Pancreas (tissue), 10 donors: ENCODE measurements at places on chromosomes 1 and 21.

DNA sequence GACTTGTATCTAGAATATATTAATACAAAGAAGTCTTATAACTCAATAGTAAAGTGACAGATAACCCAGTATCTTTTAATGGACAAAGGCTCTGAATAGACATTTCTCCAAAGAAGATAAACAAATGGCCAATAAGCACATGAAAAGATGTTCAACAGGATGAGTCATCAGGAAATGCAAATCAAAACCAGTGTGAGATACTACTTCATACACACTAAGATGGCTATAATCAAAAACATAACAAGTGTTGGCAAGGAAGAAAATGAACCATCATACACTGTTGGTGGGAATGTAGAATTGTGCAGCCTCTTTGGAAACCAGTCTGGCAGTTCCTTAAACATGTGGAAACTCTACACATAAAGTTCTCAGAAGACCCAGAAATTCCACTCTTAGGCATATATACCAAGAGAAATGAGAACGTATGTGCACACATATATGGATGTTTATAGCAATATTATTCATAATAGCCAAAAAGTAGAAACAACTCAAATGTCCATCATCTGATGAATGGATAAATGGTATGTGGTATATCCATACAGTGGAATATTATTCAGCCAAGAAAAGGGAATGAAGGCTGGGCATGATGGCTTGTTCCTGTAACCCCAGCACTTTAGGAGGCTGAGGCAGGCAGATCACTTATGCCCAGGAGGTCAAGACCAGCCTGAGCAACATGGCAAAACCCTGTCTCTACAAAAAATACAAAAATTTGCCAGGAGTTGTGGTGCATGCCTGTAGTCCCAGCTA is 9.9 kb upstream of the MPL start:
- no peak for DNase-seq

- no peak for DNase-seq
These were observed 3.7 kb downstream of the ATP1B1 start for GRCh38 chr1:169110236-169110635.

DNA sequence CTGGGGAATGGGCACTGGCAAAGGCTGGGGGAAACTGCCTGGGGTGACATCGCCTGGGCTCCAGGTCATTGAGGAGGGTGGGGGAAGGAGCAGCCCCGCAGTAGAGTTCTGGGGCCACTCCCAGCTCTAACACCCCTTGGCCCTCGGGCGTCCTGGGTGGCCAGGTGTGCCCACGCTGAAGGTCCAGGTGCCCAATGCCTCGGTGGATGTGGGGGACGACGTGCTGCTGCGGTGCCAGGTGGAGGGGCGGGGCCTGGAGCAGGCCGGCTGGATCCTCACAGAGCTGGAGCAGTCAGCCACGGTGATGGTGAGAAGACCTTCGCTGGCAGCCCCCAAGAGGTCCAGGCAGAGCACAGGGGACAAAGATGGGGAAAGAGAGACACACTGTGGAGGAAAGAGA is 7.7 kb downstream of the NTRK1 start:
- DNase-seq, result no peak

DNA sequence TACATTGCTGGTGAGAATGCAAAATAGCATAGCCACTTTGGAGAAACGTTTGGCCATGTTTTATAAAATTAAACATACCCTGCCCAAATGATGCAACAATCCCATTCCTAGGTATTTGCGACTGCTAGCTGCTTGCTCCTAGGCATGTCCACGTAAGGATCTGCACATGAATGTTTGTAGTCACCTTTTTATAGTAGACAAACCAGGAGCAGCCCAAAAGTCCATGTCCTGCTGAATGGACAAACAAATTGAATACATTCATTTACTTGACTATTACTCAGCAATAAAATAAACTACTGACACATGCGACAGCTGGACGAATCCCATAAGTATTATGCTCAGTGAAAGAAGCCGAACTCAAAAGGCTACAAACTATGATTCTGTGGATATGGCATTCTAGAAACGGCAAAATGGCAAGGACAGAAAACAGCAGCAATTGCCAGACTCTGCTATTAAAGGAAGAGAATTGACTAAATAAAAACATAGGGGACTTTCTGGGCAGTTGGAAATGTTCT is 161.9 kb upstream of the GALNT2 start:
- no peak for DNase-seq

- DNase-seq, result no peak
These were observed 30.9 kb downstream of the RASSF5 start for GRCh38 chr1:206538086-206538770.

- DNase-seq, result no peak
These were observed 907.6 kb upstream of the ADGRL2 start for GRCh38 chr1:80893115-80893514.

DNA sequence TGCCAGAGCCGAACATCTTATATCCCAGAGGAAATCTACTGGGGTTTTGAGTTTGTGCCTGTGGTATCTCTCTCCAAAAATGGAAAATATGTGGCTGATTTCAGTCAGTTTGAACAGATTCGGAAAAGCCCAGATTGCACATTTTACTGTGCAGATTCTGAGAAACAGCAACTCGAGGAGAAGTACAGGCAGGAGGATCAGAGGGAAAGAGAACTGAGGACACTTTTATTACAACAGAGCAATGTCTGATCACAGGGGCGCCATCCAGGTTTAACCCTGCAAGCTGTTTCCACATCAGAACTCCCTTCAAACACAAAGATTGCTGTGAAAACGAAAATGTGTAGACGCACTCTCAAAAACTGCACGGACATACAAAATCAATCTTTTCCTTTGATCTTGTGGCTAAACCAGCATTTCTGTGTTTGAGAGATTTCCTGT is 43.4 kb downstream of the KCNJ15 start:
- no peak for DNase-seq

DNA sequence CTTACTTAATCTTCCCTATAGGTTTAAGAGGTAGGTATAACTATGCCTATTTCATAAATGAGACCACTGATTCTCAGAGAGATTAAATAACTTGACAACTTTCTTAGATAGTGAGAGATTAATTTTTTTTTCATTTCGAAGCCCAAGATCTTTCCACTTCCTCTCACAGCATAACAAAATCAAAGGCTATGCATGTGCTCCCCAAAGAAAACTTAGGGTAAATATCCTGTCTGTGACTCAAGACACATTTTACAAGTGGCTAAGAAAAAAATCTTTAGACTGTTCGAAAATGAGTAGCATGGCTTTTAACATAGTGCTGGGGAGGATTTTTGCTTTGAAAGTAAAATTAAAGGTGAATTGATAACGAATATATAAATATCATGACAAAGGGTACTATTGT is 8.2 kb upstream of the C1orf141 start:
- no peak for DNase-seq

- DNase-seq, result peak; percentile 71
These were observed at the start of gene CYP2J2 for GRCh38 chr1:59926381-59927123. CYP2J2 (minus strand) TSS chr1:59926773; CDS start chr1:59926746, 27 bp downstream.

DNA sequence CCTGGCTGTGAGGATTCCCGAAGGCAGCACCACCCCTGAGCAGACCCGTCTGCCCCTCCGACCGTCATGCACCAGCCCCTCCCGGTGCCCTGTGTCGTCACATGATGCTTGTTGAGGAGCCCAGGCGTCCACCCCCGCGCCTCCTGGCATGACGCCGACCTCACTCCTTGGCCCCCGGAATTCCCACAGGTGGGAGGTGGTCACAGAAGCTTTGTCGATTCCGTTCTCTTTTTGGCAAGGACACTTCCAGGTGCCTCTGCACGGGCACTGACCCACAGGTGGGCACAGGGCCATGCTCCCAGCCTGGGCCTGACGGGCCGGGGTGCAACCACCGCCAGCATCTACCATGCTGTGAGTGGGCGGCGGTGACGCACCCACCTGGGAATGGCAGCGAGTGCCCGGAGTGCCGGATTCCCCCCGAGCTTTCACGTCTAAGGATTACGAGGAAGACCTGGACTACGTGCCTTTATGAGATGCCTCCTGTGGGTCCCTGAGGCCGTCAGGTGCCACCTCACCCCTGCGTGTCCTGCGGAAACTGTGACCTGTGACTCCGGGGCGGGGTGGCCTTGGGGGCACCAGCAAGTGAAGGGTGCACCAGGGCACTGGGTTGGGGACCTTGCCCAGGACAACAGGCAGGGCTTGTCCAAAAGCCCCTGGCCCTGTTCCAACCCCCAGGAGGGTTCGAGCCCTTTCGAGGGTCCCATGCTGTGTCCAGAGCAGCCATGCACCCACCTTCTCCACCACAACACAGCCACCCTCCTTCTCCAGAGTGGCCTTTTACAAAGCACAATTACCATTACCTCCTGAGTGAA is 31.4 kb upstream of the COL6A1 start:
- no peak for DNase-seq

- DNase-seq, result no peak
These were observed 45.3 kb upstream of the EDN2 start for GRCh38 chr1:41529621-41530395.

- DNase-seq, result no peak
These were observed 36.9 kb downstream of the MACO1 start for GRCh38 chr1:25467616-25468015.

DNA sequence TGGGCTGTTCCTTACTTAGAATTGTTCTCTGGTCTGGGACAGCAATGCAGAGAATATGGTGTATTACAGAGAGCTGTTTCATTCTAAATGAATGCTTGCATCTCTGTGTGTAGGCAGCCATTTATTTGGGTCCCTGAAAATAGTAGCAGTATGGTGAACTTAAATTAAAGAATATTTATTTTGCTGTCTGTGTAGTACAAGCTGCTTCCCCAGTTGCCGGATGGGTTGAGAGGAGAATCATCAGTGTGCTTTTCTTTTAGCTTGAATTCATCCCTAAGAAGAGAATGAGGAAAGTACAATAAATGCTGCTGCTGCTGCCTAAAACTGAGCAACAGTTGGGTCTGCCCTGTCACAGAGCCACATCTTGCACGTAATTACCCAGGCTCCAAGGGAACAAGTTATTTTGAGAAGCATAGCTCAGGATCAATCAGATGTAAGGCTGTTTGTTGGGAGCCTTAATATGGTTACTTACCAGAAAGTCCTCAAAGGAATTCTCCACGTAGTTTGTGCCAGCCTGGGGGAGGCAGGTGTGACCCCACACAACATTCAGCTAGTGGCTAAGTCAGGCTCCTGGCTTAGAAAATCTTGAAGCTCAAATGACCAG is 16.6 kb downstream of the ACTN2 start:
- no peak for DNase-seq

- no peak for DNase-seq
These were observed 78.9 kb upstream of the DMRTA2 start for GRCh38 chr1:50502147-50502546.

DNA sequence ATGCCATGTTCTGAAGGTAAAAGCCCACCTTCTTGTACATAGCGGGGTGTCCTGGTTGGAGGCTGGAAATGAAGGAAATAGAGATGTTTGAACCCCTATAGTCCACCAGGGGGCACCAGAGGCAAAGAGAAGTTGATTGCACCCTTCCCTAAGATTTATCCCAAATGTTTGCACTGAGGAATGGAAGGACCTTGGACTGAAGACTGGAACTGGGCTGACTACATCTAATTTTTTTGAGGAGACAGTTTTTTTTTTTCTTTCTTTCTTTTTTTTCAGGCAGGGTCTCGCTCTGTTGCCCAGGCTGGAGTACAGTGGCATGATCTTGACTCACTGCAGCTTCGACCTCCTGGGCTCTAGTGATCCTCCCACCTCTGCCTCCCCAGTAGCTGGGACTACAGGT is 55.3 kb upstream of the EIF4G3 start:
- no peak for DNase-seq

- DNase-seq, result no peak
These were observed 43.0 kb downstream of the SPATA17 start for GRCh38 chr1:217674028-217674729.

- DNase-seq, result no peak
These were observed 5.6 kb downstream of the LCK start for GRCh38 chr1:32256473-32257226.

- DNase-seq, result peak; percentile 54
These were observed 1.1 kb downstream of the SLC50A1 start for GRCh38 chr1:155136748-155137147.

GRCh38 chr1:31183927-31184554 is 55.6 kb downstream of the NKAIN1 start:
- no peak for DNase-seq

- DNase-seq, result no peak
These were observed 20.2 kb downstream of the NFYC start for GRCh38 chr1:40711465-40712404.

- no peak for DNase-seq
These were observed 341.1 kb downstream of the PCP4 start for GRCh38 chr21:40208206-40208947.

DNA sequence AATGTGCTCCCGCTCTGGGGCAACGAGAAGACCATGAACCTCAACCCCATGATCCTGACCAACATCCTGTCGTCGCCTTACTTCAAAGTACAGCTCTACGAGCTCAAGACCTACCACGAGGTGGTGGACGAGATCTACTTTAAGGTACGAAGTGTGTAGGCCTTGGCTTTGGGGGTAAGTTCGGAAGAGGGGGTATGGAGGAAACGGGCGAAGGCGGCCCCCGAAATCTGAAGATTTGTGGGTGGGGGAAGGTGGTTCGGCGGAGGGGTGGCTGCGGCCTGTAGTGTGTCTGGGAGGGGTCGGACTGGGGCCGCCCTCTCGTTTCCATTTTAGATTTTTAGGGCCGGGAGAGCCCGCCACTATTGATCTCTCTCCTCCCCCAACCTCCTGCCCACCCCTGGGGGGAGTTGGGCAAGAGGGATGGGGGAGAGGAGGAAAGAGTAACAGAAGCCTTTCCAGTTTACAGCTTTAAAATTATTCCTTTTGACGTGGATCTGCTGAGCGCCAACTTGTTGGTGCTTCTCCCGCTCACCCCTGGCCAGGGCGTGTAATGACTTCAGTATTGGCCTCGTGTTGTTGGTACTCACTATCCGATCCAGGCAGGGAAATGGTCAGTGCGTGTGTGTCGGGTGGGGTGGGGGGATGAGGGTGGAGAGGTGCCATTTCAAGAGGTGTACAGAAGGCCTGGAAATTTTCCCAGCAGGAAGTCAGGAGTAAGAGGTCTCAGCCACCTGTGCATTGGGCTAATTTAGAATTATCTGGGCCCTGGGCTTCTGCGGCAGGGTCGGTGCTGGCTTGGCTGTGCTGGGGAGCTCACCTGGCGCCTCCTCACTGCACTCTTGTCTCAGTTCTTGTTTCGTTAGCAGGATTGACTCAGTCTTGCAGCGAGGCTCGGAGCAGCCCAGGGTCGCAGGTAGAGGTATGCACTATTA is 880 bp downstream of the PRPF38B start:
- DNase-seq, result peak; percentile 53
